ENCODE measurements at places on chromosomes 1 and 21. TPM values are rescaled to one million over a fixed set of nuclear protein-coding genes. Genes with fewer than 3 reads are reported as not detected.
A peak's percentile ranks its signal among the peaks of the same experiment; 100 is the strongest.

DNA sequence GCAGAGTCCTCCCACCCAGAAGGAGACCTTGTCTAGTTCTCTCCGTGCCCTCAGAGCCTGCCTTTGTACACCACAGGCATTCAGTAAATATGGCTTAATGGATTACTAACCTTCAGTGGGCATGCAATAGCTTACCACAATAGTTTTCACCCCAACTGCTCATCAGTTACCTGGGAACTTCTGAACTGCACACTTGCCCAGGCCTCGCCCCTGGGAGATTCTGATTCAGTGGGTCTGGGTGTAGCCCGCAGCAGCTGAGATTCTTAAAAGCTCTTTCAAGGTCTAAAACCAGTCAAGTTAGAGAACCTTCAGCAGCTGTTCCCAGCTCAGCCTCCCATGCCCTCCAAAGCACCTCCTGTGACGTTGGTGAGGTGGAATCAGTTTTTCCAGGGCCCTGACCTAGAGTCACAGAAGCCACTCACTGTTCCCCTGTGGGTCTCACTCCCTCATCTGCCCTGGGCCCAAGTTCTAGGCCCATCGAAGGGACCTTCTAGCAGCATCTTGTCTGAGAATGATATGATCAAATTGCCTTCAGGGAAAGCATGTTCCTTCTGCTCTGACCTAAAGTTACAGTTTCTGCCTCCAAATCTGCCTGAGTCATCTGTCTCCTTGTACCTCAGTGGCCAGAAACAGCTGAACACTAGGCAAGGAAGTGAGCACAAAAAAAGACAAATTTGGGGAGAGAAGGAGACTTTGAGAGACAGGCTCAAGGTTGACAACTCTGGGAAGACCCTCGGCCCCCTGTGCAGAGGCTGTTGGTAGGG lies 10.8 kb downstream of the ASAP3 start:
- no peak for DNase-seq

- DNase-seq = no peak
Measured at GRCh38 chr1:107247679-107248078, 106.8 kb downstream of the NTNG1 start.

DNA sequence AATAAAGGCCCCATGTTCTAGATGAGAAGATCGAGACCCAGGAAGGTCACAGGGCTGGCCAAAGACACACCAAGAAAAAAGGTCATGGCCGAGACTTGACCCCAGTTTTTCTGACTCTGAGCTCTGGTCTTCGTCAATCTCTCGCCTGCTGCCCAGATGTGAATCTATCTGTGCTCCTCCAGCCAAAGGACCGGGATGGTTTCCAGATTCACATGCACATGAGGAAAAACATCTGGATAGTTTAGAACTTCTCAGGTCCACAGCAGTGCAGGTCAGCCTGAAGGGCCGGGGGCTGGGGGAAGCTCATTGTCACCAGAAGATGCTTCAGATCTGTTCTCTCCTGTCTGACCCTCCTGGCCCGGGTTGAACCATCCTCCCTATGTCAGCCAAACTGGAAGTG lies 49.0 kb downstream of the KCNN3 start:
- DNase-seq = no peak

GRCh38 chr1:234953655-234954405 lies 174.8 kb downstream of the TOMM20 start:
- DNase-seq = peak; percentile 55

DNA sequence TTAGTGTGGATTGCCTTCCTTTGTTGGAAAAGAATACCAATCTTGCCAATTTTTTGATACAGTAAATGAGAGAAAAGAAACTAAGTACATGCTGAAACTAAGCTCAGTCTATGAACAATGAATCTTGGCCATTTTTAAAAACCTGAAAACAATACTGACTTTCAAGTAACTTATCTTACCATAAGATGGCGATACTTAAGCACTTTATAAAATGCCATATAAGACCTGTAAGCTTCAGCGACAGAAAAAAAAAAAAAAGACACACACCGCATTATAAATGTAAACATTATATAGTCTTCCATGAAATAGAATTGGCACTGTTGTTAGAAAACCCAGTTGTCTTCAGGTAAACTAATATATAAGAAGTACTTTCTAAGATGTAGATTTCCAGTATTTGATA lies 3.0 kb downstream of the OLFM3 start:
- DNase-seq = no peak

DNA sequence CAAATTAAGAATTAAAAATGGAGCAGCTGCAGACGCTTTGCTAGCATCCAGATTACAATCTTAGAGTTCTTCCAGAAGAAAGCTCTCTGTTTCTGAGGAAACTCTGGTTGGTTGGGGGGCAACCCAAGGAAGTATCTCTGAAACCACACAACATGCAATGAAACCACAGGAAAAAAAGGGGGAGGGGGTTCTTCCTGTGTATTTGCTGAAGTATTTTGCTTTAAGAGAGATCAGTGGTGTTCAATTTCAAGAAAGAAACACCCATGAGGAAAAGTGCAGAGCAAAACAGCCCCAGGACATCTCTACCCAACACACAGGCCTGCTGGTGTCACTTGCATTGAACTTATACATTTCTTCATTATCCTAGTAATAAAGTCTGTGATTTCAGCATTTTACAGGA lies 19.7 kb upstream of the TIAM1 start:
- DNase-seq = no peak

- no peak for DNase-seq
Measured at GRCh38 chr1:109719337-109719837, 7.3 kb downstream of the GSTM5 start.

DNA sequence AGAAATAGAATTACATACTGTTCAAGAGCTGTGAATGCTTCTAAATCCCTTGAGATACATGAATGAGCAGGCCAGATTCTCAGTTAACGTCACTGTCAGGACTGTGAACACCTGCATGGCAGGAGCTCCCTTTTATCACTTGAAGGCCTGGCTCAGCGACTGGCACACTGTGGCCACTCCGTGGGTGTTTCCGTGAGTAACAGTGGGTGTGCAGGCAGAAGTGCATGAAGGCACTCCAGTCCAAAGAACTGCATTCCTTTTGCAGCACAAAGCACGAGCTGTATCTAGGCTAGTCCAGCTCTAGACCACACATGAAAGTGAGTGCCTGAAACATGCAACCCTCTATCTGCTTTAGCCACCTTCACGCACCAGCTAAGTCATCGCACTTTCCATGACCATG lies 9.6 kb upstream of the SIM2 start:
- DNase-seq = no peak

GRCh38 chr1:234512451-234512861 lies 33.5 kb upstream of the TARBP1 start:
- no peak for DNase-seq

GRCh38 chr1:44757420-44757819 lies 17.8 kb downstream of the KIF2C start:
- DNase-seq = no peak

GRCh38 chr1:204437796-204438570 lies 26.4 kb upstream of the PPP1R15B start:
- no peak for DNase-seq

- DNase-seq = no peak
Measured at GRCh38 chr1:216173376-216173995, 249.8 kb downstream of the USH2A start.

GRCh38 chr1:167541610-167542009 lies 12.0 kb downstream of the CREG1 start:
- no peak for DNase-seq

GRCh38 chr1:77089756-77090155 lies 129.5 kb downstream of the PIGK start:
- DNase-seq = no peak

The OR6N1 gene
- total RNA-seq = not detected

The DDAH1 gene
- 15.4 TPM for total RNA-seq

The PLEKHG5 gene
- total RNA-seq = 9.3 TPM

The NBPF4 gene
- not detected for total RNA-seq

The CCT8 gene
- total RNA-seq = 116 TPM

The MIXL1 gene
- total RNA-seq = not detected

The TBX19 gene
- 0.87 TPM for total RNA-seq
